HT-29 (cell line): ENCODE measurements at places on chromosomes 13 and 19.

GRCh38 chr13:60590800-60591747 lies 194.1 kb downstream of the TDRD3 start:
- no peak for DNase-seq

- DNase-seq, result no peak
These were observed 449.5 kb downstream of the KLF12 start for GRCh38 chr13:73684750-73685149.

DNA sequence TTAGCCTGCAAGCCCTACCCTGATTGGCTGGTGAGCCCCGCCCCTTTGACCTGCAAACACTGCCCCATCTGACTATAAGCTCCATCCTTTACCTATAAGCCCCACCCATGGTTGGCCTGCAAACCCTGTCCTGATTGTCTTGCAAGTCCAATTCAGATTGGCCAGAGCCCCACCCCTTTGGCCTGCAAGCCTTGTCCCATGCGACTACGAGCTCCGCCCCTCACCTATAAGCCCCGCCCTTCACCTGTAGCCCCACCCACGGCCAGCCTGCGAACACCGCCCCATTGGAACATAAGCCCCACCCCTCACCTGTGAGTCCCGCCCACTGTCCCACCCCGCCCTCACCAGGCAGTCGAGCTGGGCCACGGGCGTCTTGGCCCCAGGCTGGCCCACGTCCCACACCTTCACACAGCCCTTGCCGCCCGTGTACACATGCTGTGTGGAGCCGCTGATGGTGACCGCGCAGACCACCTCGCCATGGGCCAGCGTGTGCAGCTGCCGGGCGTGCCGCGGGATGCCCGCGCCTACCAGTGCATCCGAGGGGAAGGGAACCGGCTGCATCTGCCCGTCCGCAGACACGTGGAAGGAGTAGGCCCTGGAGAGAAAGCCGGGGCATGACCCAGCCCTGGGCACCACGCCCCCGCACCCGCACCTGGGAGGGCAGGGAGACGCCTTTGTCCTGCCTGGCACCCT lies 22.9 kb downstream of the TLE2 start:
- peak; percentile 38 for DNase-seq

- no peak for DNase-seq
These were observed 18.5 kb downstream of the KLHL26 start for GRCh38 chr19:18655173-18655844.

- no peak for DNase-seq
These were observed 19.3 kb downstream of the PPP1R12C start for GRCh38 chr19:55097864-55098715.

- DNase-seq, result peak; percentile 42
These were observed at the start of gene F10 for GRCh38 chr13:113122550-113123225. Gene F10 (plus strand): TSS chr13:113122799. CDS start chr13:113122856, 57 bp downstream.

- no peak for DNase-seq
These were observed 69.2 kb downstream of the ERICH6B start for GRCh38 chr13:45546410-45546765.

DNA sequence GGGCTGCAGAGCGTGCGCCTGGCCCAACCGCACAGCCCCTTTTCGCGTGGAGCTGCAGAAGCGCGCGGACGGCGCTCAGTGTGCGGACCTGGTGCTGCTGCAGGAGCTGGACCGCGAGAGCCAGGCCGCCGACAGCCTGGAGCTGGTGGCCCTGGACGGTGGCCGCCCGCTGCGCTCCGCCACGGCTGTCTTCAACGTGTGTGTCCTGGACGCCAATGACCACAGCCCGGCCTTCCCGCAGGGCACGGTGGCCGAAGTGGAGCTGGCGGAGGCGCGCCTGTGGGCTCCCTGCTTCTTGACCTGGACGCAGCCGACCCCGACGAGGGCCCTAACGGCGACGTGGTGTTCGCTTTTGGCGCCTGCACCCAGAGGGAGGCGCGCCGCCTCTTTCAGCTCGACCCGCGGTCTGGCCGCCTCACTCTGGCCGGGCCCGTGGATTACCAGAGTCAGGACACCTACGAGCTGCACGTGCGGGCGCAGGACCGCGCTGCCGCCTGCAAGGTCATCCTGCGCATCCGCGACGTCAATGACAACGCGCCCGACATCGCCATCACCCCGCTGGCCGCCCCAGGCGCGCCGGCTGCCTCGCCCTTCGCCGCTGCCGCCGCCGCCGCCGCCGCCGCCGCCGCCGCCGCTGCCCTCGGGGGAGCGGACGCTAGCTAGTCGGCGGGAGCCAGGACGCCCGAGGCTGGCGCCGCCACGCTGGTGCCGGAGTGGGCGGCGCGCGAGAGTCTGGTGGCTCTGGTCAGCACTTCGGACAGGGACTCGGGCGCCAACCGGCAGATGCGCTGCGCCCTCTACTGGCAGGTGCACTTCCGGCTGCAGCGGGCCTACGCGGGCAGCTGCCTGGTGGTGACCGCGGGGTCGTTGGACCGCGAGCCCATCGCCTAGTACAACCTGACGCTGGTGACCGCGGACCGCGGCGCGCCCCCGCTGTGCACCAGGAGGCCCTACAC lies 172.2 kb downstream of the OLFM4 start:
- DNase-seq, result no peak

DNA sequence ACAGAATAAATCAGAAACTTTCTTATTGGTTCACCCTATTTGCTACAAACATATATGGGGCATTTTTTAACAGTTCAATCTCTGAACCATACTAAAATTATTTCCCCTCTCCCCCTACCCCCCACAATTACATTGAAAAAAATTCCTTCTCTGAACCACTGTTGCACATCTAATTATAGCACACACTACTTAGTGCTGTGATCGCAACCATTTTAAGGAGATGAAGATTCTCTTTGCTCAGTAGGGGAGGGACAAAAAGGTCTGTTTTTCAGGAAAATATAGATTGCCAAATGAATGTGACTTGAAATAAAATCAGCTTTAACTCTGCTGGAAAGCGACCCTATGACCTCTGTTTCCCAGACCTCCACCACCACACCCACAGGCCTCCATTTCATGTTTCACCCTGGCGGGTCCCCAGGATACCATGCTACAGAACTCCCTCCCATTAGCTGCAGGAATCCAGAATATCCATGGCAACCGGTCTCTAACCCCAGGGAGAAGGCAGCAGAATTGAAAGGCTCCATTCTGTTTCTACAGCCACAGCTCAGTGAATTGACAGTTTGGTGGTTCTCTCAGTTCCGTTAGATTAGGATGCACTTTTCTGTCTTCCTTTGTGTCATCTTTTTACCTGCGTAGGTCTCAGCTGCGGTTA lies 286.3 kb downstream of the TBC1D4 start:
- no peak for DNase-seq

GRCh38 chr13:21871382-21871781 lies 200.5 kb downstream of the FGF9 start:
- no peak for DNase-seq

GRCh38 chr19:5360003-5360780 lies 19.6 kb upstream of the PTPRS start:
- no peak for DNase-seq

- DNase-seq, result no peak
These were observed 185.7 kb downstream of the VWA8 start for GRCh38 chr13:41775251-41775650.

DNA sequence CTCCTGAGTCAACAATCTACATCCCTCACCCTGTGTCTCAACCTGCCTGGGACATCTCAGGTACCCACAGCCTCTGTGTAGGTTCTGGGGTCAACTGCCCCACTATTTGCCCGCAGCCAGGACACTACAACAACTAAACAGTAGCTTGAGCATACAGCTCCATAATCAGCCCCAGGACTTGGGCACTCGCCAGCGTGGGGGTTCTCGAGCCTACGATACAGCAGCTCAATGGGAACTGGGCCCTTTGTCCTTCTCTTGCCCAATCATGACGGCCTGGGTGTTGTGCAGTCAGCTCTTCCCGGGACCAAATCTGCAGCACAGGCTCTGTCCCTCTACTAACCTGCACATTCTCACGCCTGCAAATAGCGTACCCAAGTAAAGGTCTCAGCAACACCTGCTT lies 1.3 kb downstream of the ZNF180 start:
- no peak for DNase-seq

DNA sequence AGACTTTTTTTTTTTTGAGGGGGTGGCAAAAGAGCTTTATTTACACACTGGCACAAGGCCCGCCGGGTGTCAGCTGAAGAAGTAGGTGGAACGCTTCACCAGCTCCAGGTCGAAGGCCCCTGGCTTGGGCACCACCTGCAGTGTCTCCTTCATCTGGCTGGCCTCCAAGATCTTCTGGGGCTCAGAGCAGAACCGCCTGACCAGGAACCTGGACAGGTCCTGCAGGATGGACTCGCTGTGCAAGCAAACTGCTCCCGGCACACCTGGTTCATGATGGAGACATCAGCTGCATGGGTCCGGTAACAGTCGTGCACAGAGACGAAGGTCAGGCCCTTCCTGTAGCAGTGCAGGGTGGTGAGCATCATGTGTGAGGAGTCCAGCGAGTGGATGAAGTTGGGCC lies 4.4 kb upstream of the CYP4F2 start:
- DNase-seq, result no peak

DNA sequence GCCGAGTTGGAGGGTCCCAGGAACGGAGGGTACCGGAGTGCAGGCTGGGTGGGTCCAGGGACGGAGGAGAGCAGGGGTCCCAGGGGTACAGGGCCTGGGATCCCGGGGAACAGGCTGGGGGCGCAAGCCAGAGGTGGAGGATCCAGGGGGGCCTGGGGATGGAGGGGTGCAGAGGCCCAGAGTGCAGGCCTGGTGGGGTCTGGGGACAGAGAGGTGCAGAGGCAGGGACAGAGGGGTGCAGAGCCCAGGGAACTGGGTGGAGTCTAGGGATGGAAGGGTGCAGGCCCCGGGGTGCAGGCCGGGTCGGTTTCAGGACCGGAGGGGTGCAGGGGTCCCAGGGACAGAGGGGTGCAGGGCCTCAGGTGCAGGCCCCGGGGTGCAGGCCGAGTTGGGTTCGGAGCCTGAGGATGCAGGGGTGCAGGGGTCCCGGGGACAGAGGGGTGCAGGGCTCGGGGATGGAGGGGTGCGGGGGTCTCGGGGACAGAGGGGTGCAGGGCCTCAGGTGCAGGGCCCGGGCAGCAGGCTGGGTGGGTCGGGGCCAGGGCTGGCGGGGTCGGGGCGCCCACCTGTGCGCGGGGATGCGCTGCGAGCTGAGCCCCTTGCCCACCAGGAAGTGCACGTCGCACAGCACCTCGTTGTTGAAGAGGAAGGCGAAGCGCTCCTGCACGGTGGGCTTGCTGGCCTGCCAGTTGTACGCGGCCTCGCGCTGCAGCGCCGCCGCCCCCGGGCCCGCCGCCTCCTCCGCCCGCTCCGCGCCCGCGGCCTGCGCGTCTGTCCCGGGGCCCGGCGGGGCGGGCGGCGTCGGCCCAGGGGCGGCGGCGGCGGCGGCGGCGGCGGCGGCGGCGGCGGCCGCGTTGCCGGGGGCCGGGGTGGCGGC lies 545 bp downstream of the BTBD2 start:
- DNase-seq, result no peak

DNA sequence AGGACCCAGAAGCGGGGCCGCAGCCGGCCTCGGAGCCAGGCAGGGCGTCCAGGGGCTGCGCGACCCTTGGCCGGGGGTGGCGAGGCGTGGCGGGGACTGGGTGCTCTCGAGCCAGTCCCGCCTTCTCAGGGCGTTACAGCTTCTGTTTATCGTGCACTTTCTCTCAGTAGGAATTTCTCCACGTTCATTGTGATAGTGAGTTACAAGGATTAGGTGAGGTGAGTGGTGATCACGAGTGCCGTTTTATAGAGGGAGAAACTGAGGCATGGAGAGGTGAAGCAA lies 600 bp downstream of the AP1M1 start:
- DNase-seq, result no peak

DNA sequence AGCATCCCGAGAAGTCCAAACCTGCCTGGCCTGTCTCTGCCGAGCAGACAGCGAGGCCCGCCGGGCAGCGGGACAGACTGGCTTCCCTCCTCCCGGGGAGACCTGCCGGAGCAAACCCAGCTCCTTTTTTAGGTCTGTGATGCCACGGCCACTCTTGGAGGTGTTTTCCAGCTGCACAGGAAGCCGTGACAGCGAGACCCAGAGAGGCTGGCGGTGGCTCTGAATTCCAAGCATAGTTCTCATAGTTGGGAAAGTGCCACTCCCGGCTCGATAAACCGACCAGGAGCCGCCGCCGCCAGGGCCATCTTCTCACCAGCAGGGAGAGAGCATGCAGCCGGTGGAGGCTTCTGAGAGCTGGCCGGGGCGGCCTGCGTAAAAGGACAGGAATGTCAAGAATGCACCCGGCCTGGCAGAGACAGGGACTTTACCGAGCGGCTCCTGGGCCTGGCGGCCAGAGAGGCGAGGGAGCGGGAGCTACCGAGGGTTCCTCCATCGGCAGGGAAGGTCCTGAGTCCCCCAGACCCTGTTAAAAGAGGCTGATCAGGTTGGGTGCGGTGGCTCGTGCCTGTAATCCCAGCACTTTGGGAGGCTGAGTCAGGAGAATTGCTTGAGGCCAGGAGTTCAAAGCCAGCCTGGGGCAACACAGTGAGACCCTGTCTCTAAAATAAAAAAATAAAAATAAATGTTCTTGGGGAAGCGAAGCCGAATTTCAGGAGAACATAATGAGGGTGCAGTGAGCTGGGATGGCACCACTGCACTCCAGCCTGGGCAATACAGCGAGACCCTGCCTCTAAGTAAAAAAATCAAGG lies 64.9 kb downstream of the GADD45B start:
- peak; percentile 84 for DNase-seq

GRCh38 chr13:86757236-86757978 lies 913.8 kb upstream of the SLITRK5 start:
- DNase-seq, result no peak

DNA sequence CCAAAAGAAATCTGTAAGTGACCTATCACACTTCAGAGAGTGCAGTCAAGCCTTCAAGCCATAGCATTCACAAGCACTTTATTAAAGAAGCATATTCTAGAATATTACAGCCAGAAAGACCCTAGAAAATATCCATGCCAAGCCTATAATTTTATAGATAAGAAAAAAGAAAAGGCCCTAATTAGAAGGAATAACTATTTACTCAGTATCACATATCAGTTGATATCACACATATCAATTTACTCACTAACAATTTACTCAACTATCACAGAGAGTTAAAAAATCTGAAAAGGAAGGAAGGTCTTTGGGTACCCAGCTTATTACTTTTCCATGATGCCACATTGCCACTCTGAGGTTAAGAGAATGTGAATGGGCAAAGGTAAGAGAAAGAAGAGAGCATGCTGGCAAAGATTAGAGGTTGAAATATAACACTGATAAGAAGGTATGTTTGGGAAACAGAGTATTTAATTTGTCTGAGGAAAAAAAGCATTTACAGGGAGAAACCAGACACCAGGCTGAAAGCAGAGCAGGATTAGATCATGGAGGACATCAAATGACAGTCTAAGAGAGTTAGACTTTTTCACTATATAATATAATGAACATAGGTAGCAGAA lies 186.2 kb downstream of the VWA8 start:
- no peak for DNase-seq

- DNase-seq, result no peak
These were observed 247.3 kb downstream of the GGACT start for GRCh38 chr13:100341327-100341726.

DNA sequence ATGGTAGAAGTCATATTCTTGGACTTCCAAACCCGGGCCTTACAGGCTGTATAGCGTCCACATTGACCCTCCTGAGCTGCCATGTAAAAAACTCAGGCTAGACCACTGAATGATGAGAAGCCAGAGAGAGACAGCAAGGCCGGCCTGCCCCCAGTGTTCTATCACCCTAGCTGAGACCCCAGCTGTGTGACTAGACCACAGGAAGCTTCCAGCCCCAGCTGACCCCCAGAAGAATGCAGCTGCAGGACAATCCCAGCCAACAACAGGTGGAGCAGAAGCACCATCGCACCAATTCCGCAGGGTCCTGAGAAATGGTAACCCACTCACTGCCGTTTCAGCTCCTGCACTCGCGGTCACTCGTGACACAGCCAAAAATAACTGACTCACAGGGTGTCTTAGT lies 2.9 kb upstream of the ATP11A start:
- no peak for DNase-seq
